ENCODE measurements at places on chromosomes 16 and 17.

DNA sequence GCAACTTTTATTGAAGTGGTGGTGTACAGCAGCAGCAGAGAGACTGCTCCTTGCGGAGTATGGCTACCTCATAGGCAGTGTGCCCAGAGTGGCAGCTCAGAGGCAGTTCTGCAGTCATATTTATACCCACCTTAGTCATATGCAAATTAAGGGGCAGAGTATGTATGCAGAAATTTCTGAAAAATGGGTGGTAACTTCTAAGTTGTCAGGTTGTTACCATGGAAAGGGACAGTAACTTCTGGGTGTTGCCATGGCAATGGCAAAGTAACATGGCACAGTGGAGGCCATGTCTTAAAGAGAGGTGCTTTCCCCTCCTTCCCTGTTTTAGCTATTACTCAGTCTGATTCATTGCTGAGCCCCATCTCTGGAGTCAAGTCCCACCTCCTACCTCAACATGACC lies 53.4 kb downstream of the MEOX1 start:
- peak; percentile 80 for ATAC-seq

GRCh38 chr16:46573008-46573833 lies 48.0 kb downstream of the SHCBP1 start:
- no peak for ATAC-seq

GRCh38 chr17:75315541-75316243 lies 26.5 kb upstream of the SLC25A19 start:
- peak; percentile 73 for ATAC-seq

DNA sequence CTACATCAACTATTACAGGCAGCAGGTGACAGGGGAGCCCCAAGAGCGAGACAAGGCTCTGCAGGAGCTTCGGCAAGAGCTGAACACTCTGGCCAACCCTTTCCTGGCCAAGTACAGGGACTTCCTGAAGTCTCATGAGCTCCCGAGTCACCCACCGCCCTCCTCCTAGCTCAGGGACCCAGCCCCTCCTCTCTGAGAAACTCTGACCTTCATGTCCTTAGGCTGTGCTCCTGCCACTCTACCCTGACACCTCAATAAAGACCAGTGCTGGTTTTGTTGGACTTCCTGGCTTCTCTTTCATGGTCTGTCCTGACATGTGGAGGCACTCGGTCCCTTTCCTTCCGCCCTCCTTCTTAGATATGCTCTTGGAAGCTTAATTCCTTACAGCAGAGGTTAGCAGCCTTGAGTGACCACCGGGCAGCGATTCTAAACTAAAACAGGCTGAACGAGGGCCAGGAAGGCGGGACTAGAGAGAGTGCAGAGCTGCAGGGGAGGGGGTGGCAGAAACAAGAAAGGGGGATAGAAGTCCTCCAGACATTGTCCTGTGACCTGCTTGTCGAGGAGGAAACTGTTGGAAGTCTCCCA lies 915 bp downstream of the AHSP start:
- ATAC-seq, result no peak

- ATAC-seq, result peak; percentile 72
These were observed 536.9 kb downstream of the TMEM114 start for GRCh38 chr16:8053437-8053836.
